ENCODE measurements at places on chromosomes 7 and 10. TPM values are rescaled to one million over a fixed set of nuclear protein-coding genes. Genes with fewer than 3 reads are reported as not detected.

Gene PTEN
- polyA plus RNA-seq, result 106 TPM

Gene ZNF853
- 2.7 TPM for polyA plus RNA-seq

Gene ACSM6
- polyA plus RNA-seq, result 0.22 TPM

Gene STOX1
- 2.4 TPM for polyA plus RNA-seq

Gene WEE2
- polyA plus RNA-seq, result 0.12 TPM

Gene FAM25A
- polyA plus RNA-seq, result not detected

Gene GTF2IRD1
- 4.0 TPM for polyA plus RNA-seq

Gene PRPS1L1
- polyA plus RNA-seq, result not detected

Gene AFAP1L2
- polyA plus RNA-seq, result 3.6 TPM

Gene GRM3
- 0.03 TPM for polyA plus RNA-seq

Gene APBB1IP
- 47.6 TPM for polyA plus RNA-seq

Gene CEP55
- 2.6 TPM for polyA plus RNA-seq

Gene PDSS1
- 3.2 TPM for polyA plus RNA-seq

Gene MNX1
- 0.11 TPM for polyA plus RNA-seq

Gene EPO
- 4.4 TPM for polyA plus RNA-seq

Gene SUMF2
- 71.9 TPM for polyA plus RNA-seq

Gene MAGI2
- polyA plus RNA-seq, result 3.2 TPM

Gene C10orf53
- not detected for polyA plus RNA-seq

Gene GARIN1A
- 2.6 TPM for polyA plus RNA-seq
